Aorta (tissue), 5 donors: ENCODE measurements at places on chromosomes 13 and 19. TPM values are rescaled to one million over a fixed set of nuclear protein-coding genes. Genes with fewer than 3 reads are reported as not detected.

Gene ERICH6B
- total RNA-seq = not detected

Gene HSH2D
- total RNA-seq = 1.4 TPM

Gene TPTE2
- not detected for total RNA-seq

Gene PALM
- 27.5 TPM for total RNA-seq

- DNase-seq = no peak
Observed at GRCh38 chr19:29415507-29415906, 110.3 kb upstream of the VSTM2B start.

DNA sequence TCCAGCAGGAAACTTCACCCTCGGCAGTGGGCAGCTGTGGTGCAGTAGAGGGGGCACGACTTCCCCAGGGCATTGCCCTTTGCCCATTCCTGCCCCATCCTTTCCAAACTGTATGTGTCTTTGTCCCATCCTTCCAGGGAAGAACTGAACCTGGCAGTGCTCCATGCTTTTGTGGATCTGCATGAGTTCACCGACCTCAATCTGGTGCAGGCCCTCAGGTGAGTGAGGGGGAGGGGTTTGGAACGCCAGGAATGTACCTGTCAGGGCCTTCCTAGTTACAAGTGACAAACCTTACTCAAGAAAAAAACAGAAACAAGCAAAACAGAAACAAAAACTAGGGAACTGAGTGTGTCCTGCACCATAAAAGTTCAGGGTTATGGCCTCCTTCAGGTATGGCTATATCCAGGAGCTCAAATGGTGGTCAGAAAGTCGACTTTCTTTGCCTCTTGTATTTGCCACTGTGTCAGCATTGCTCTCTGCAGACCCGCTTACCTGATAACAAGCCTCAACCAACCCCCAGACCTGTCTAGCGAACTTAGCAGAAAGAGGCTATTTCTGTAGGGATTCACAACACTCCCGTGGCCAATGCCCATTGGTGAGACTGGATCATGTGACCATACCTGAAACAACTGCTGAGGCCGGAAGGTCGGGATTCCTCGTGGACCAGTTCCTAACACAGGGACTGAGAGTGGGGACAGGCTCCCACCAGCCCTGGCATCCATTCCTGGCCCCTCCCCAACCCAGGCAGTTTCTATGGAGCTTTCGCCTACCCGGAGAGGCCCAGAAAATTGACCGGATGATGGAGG is 4.2 kb downstream of the CYTH2 start:
- DNase-seq = no peak

DNA sequence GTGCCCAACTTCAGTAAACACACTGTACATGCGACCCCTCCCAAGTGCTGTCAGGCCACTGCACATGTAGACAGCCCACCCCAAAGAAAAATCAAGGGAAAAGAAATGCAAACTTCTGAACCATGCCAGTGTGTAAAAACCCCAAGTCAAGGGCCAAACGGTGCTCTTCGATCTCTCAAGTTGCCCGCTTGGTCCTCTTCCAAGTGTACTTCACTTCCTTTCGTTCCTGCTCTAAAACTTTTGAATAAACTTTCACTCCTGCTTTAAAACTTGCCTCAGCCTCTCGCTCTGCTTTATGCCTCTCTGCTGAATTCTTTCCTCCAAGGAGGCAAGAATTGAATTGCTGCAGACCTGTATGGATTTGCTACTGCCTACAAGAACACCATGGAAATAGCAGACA is 600.7 kb downstream of the KCTD12 start:
- DNase-seq = no peak

DNA sequence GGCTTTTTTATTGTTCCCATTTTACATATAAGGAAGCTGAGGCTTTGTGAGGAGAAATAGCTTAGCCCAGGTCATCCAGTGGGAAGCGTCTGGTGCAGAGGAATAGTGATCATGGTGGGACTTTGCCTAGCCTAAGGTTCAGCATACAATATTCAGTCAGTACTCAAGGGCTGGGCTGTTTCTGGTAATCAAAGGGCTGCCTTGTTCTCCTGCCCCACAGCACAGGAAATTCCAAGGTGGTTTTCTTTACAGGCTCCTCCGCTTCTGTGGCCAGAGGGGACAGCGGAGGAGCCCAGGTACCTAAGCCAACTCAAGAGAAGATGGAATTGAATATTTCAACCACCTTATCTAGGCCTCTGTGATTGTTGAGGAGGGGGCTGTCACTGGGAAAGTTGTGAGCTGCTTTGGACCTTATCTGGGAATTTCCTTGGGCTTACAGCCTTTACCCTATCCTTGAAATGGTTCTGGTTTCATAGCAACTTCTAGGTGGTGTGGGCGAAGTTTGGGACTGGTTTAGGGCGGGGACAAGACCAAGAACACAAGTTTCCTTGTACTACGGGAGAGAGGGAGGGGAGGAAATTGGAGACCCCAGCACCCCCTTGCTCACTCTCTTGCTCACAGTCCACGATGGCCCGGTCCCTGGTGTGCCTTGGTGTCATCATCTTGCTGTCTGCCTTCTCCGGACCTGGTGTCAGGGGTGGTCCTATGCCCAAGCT is at the start of gene MIA:
Gene MIA, plus strand, starts transcription at position 606 of the 716 bp plus-strand sequence. Its CDS starts 22 bp downstream, at position 628.
- DNase-seq = no peak

DNA sequence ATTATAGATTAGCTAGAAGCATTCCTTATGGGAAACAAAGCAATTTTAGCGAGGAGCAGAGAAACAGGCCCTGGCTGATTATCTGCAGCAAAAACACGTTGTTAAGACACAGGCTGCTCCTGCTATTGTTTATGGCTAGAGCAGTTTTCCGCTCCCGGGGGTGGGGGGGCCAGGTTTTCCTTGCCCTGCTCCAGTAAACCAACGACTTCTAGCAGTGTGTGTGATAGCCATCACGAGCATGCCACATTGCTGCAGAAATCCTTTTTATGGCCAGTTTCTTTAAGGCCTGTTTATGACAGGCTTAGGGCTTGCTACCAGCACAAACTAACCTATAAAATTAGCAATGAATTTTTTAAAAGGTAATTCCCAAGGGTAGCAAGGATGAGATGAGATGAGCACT is 18.4 kb upstream of the IL17D start:
- no peak for DNase-seq

GRCh38 chr19:49498475-49498874 is 2.2 kb downstream of the RPS11 start:
- DNase-seq = no peak

- peak; percentile 90 for DNase-seq
Observed at GRCh38 chr19:49690656-49691242, at the start of gene CPT1C. TSS of gene CPT1C (plus strand) at chr19:49691116. CDS start at chr19:49692253, 1,137 bp downstream.

DNA sequence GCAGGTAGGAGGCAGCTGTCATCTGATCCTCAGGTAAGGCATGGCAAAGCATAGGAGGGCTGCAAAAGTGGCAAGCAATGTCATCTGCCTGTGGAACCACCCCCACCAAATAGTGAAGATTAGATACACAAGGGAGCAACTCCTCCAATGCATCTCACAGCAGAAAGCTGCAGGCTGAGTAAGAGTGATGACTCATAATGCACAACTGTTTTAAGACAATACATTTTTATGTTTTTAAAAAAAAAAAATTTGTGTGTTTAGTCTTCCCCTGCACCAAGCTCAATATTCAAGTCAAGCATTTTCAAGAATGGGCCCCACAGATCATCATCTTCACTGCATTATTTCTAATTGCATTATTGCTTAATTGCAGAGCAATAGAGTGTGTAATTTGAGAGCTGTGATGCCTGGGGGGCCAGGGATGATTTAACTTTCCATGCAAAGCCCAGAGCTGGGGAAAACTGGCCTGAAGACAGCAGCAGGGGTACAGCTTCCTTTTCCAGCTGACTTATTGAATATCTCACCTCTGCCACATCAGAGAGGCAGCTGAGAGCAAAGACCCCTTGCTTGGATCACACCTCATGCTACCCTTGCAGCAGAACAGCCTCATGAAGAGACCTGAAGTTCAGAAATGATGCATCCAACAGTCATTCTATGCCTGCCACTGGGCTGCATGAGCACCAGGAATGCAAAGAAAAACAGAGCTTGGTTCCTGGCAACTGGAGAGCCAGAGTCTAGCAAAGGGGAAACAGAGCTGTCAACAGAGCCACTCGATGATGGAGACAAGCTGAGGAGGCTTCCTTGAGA is 22.7 kb upstream of the POP4 start:
- DNase-seq = no peak

- no peak for DNase-seq
Observed at GRCh38 chr13:31452525-31452924, 252.8 kb downstream of the B3GLCT start.

GRCh38 chr19:990119-990571 is 6.0 kb downstream of the WDR18 start:
- DNase-seq = no peak

DNA sequence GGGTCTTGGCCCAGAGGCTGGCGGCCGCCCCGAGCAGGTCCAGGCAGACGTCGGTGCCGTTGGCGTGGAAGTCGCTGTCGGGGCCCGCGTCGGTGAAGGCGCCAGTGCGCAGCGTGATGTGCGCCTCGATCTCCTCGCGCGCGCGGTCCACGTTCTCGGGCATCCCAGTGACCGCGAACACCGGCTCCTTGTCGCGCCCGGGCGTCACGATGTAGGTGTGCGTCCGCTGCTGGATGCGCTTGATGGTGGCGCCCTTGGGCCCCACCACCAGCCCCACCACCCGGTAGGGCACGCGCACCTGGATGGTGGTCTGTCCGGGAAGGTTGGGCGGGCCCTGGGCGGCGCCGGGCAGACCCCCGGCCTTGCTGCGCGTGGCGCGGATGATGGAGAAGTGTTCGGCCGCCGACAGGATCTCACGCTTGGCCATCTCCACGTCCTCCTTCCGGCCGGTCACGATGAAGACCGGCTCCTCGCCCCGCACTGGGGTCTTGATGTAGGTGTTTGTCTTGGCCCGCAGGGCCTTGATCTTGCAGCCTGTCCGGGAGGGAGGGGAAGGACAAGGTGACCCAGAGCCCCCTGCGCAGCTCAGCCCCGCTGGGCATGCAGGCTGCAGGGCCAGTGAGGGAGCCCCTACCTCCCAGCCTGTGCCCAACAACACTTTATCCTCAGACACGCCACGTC is 11.6 kb downstream of the MEX3D start:
- peak; percentile 75 for DNase-seq

DNA sequence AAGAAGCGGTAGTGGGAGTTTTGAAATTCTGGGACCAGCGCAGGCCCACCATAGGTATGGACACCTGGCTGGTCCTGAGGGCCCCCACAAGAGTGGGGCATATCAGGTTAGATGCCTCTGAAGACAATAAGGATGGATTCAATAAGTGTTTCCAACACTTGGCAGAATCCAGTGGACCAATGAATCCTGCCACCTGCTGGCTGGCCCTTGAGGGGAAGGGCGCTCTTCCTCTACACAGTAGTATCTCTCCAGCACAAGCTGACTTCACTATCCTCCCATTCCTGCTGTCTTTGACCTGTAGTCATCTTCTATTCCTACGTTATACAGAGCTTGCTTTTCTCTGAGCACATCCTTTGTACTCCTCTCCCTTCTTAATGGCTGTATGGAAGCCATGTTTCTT is 199.7 kb upstream of the TSHZ3 start:
- no peak for DNase-seq
